Omental fat pad (tissue), 4 donors: ENCODE measurements at places on chromosomes 13 and 19. TPM values are rescaled to one million over a fixed set of nuclear protein-coding genes. Genes with fewer than 3 reads are reported as not detected.

- no peak for DNase-seq
Measured at GRCh38 chr13:75364131-75364713, 117.7 kb downstream of the TBC1D4 start.

- DNase-seq, result no peak
Measured at GRCh38 chr13:73193554-73193953, 134.7 kb downstream of the KLF5 start.

DNA sequence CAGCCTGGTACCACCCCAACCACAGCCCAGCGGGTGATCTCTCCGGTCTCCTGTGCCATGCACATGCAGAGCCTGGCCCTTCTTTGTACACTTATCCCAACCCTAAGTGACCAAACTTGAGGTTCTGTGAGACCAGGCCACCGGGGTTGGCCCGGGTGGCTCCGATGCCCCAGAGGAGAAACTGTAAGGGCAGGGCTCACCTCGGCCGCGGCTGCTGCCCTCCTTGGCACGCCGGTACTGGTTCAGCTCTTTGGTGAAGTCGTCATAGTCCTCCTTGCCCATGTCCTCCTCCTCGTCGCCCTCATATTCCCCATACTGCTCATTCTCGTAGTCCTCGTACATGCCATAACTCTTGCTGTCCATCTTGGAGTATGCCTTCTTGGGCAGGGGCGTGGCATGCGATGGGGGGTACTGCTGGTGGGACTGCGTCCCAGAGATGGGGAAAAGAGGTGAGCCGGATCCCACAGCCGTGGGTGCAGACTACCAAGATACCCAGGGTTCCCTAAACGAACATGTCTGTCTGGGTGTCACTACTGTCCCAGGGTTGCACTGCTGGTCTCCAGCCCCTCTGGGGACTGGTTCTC lies 23.7 kb downstream of the ZC3H4 start:
- DNase-seq, result no peak

DNA sequence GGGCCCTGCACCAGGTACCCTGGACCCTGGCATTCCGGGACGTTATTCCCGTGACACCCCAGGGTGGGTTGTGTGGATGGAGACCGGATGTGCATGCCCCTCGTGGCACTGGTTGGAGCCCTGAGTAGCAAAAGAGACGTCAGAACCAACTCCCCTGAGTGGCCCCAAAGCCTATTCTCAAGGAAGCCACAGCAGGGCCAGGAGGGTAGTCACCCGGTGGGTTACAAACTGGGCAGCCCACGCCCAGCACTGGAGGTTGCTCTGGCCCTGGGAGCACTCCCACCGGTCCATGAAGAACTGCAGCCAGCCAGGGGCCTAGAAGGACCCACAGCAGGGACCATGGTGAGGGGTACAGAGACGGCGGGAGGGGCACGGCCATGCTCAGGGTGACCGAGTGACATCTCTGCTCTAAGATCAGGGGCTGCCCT lies 7.5 kb downstream of the KLF16 start:
- no peak for DNase-seq

GRCh38 chr19:35023428-35023827 lies 6.8 kb upstream of the SCN1B start:
- no peak for DNase-seq

GRCh38 chr19:14116918-14117578 lies 514 bp downstream of the PRKACA start:
- no peak for DNase-seq

DNA sequence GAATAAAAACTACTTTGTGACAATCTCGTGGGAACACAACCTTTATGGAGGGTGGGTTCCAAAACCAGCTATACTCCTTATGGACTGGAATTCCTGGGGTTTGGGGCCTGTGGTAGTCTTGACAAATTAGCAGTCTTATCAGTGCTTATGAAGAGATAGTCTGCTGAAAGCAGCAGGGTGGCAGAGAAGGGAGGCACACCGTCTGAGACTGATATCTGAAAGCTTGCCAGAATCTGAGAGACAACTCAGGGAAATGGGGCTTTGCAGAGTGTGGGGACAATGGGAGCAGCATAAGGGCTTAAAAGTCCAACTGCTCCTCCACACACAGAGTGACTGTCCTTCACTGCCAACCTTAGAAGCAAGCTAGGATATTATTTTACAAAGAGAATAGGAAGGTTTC lies 95.9 kb downstream of the UGGT2 start:
- no peak for DNase-seq

GRCh38 chr19:39424934-39425333 lies 10.8 kb downstream of the RPS16 start:
- DNase-seq, result no peak

GRCh38 chr19:36001605-36002004 lies 6.6 kb downstream of the SDHAF1 start:
- DNase-seq, result no peak

GRCh38 chr19:33883859-33884519 lies 87.3 kb downstream of the KCTD15 start:
- DNase-seq, result no peak

DNA sequence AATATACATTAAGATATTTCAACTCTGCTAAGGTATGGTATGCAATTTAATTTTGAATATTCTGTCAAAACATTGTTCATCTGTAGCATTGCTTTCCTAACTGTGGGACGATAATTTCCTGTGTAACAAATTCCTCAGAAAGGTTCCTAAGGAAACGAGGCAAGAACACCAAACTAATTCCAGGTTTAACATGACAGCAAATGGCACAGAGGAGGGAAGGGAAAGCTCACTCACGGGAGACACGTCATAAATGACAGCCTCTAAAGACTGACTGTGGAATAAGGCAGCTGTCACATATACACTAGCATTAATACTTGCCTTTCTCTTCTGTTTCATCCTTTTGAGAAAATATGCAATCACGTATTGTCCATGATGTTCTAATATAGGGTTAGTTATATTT lies 380.6 kb downstream of the LIG4 start:
- no peak for DNase-seq

DNA sequence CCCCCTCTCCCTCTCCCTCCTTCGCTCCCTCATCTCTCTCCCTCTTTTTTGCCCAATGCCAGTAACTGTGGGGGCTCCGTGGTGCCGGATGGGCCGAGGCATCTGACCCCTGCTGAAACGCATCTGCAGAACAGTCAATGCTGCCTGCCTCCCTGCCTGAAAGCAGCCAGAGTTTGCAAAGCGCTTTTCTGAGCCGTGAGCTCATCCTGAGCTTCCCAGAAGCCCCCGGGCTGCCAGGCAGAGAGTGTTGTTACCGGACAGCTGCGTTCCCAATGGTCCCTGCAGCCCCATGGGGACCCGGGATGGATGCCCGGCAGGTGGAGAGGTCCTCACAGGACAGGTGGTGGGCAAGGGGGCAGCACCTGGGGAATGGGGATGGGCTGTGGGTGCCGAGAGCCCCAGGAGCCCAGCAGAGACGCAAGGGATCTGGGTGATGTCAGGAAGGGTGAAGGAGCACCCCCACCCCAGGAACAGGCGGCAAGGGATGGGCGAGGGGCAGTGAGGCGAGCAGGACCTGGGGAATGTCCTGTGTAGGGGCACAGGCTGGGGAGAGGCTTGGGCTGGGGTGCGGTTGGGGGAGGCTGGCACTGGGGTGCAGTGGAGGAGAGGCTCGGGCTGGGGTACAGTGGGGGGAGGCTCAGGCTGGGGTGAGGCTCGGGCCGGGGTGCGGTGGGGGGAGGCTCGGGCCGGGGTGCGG lies 33.0 kb downstream of the GPX4 start:
- no peak for DNase-seq

DNA sequence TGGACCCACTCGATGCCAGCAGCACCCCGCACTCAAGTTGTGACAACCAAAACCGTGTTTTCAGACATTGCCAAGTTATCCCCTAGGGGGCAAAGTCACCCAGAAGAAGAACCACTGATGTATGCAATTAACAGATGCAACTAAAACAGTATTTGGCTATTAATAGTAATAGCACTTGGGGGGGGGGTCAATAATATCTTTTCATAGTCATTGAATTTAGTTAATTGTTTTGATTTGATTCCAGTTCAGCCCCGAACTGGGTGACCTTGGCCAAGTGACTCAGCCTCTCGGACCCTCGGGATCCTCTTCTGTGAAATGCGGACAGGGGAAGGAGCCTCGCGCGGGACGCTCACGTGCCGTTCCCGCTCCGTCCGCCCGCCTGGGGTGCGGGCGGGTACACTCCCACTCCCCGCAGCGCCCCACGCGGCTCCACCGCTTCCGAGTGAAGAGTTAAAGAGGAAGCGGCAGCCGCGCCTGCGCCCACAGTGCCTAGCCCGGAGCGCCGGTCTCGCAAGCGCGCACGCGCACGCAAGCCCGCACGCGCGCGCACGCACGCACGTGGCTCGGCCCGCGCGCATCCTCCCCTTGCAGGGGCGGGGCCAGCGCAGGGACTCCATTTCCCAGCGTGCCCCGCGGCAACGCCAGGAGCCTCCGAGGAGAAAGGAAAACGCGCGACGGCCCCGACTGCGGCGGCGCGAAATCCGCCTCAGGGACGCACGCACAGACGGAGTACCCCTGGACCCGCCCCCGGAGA lies 435 bp upstream of the DAZAP1 start:
- peak; percentile 95 for DNase-seq

- no peak for DNase-seq
Measured at GRCh38 chr19:1471010-1471514, 8.0 kb downstream of the C19orf25 start.

DNA sequence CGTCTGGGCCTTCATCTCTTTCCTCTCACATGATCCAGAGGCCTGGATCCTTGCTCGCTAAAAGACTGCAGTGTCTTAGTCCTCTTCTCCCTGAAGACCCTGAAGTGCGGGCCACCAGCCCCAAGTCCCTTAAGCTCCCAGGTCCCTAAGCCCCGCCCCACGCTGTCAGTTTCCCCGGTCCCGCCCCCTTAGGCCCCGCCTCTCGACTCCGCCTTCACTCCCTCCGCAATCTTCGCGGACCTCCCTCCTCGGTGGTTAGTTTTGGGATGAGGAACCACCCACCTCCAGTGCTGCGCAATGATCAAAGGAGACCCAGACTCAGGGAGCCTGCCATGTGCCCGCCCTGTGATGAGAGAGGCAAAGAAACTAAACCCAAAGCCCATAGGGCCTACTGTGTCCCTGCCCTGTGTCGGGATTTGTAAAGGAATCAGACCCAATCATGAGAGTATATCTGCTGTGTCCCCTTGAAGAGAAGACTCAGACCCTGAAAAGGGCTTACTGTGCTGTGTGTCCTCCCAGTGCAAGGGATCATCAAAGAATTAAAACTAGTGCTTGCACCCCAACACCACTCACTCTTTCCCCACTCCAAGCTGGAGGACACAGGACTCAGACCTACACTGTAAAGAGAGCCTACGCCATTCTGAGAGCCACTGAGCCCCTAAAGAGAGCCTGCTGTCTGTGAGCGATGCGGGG lies 3.0 kb upstream of the COX6B1 start:
- DNase-seq, result peak; percentile 79

DNA sequence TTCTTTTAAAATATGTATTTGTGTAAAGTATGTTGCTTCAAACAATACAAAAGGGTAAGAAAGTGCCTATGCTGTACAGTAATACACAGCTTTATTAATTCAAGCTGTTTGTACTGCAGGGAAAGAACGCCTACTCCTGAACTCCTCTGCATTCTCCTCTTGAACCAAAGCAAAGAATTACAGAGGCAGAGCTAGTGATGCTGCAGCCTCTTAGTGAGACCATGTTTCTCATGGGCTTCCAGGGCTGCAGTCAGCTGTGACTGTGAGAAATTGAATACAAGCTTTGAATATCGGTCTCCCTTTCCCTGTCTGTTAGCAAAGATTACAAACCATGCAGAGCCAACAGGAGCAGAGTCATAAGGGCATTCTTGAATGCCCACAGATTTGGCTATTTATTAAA lies 248.5 kb downstream of the SLITRK1 start:
- no peak for DNase-seq

GRCh38 chr19:11010041-11010440 lies 49.2 kb downstream of the SMARCA4 start:
- no peak for DNase-seq

DNA sequence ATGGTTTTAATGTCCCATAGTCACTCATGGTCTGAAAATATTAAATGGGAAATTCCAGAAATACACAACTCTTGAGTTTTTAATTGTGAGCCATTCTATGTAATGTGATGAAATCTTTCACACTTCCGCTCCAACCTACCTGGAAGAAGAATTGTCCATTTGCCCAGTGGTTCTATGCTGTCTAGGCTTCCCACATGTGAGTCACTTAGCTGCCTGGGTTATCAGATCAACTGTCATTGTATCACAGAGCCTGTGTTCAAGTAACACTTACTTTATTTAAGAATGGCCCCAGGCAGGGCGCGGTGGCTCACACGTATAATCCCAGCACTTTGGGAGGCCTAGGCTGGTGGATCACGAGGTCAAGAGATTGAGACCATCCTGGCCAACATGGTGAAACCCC lies 1450.5 kb downstream of the EFNB2 start:
- no peak for DNase-seq

The ALG11 gene
- total RNA-seq, result 27.7 TPM

The MBD3L3 gene
- total RNA-seq, result not detected

The C2CD4C gene
- 9.6 TPM for total RNA-seq

The COL5A3 gene
- total RNA-seq, result 18.1 TPM

The ATP4A gene
- not detected for total RNA-seq

The HCST gene
- 9.5 TPM for total RNA-seq
